NCI-H460 (cell line): ENCODE measurements at places on chromosomes 5 and 9. TPM values are rescaled to one million over a fixed set of nuclear protein-coding genes. Genes with fewer than 3 reads are reported as not detected.

- DNase-seq: no peak
These were observed 199.8 kb upstream of the MAP3K1 start for GRCh38 chr5:56615361-56616153.

GRCh38 chr5:132498686-132499271 lies 8.2 kb upstream of the IRF1 start:
- no peak for DNase-seq

DNA sequence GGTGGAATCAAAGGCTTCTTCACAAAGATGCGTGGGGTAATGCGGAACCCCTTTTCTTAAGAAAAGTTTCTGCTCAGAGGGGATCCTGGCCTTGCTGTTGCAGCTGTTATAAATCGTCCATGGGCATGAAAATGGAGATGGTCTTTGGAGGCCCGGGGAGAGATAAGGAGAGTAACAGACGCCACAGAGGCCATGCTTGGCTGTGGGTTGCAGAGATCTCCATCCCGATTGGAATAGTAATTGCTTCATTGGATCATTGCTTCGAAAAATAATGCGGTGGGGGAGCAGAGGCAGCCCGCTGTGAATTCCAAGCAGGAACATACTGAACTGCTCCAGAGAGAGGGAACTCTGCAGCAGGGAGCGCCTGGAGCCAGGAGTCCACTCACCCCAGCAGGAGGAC lies 55.5 kb downstream of the C5orf15 start:
- DNase-seq: no peak

DNA sequence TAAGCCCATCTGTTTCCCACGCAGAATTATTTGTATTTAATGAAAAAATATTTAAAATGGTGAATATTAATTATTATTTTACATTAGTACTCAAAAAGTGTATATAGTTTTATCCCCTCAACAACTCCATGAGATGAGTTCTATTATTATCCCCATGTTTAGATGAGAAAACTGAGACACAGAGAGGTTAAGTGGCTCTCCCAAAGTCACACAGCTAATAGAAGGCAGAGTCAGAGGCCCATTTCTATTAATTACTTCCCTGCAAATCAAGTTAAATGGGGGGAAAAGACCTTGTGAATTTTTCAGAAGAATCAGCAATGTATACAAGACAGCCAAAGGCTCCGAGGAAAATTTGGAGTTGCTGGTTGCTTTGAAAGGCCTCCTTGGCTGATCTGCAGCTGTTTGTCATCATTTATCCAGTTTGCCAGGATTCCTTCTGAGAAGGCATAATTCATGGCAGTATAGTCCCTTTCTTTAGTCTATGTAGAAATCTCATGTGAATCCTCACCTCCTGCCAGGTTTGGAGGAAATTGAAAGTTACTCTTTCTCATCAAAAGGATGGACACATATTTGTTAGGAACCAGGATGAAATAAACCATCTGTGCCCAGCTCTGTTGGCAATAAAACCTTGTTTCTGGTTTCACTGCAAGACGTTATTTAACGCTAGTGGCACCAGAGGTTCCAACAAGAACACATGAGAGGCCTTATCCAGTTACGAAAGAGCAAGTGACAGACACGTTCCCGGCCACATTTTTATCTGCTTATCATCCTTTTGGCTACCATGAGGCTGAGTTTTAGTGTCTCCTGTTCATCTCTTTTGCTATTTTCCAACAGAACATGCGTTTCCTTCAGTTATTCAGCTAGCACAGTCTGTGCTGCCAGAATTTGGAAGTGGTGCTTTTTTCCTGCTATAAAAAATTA lies 621 bp downstream of the FYB1 start:
- DNase-seq: no peak

Gene COL23A1
- total RNA-seq: 0.06 TPM in 1 of 2 replicates, not detected in the other
